ENCODE measurements at places on chromosomes 7 and 10.

- no peak overlapping the region for H3K27ac ChIP-seq
- no peaks in the 10 kb centered on the region for H3K36me3 ChIP-seq
- no peak for DNase-seq
Observed at GRCh38 chr10:71421075-71421434, 24.3 kb downstream of the CDH23 start.

DNA sequence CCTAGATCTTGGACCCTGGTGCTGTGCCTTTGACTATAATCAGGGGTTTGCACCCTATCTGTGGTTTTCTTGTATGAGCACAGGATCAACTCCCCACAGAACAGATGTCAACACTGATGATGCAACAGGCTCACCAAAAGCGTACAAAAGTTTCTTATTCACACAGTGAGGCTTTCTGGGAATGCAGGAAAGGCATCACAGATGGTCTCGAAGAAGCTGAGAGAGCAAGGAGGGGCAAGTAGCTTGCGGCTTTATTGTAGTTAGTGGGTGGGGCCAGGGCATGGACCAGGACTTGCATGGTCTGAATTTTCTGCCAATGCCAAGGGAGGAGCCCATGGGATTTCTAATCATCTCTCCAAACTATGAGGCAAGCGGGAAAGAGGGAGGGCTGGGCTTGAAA lies 46.2 kb downstream of the SEC61G start:
- H3K27me3 ChIP-seq: no peaks in the 10 kb centered on the region
- H3K36me3 ChIP-seq: no peaks in the 10 kb centered on the region
- H3K4me3 ChIP-seq: no peak overlapping the region
- DNase-seq: no peak
- peaks cover 3% of the 10 kb centered on the region for H3K4me1 ChIP-seq

DNA sequence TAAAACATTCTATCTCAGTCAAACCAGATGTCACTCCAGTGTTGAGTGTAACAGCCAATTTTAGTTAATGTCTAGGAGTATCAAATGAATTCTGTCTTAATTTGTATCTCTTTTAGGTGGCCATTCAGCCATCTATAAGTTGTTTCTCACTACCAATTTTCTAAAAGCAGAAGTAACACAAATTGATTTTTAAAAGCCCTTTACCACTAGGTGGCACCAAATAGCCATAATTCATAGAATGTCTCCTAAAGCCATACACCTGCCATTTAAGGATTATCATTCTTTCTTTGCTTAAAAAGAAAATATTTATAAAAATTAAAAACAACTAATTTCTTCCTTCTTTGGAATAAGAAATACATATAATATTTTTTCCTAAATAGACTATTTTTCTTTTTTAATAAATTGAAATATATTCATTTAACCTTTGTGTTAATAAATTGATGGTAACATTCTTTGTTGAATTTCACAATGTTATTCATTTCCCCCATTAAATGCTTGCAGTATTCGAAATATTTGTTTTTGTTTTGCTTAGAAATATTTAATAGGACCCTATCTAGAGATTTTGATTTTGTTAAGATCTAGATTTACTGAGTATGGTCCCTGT lies 107.8 kb upstream of the PPP1R3A start:
- H3K4me3 ChIP-seq: no peak overlapping the region
- H3K36me3 ChIP-seq: no peaks in the 10 kb centered on the region

GRCh38 chr10:86349474-86349873 lies 17.1 kb downstream of the GRID1 start:
- no peak overlapping the region for H3K27ac ChIP-seq
- H3K36me3 ChIP-seq: no peaks in the 10 kb centered on the region
- no peaks in the 10 kb centered on the region for H3K27me3 ChIP-seq

- no peaks in the 10 kb centered on the region for H3K27me3 ChIP-seq
- H3K4me1 ChIP-seq: no peaks in the 10 kb centered on the region
- no peak for DNase-seq
- no peak overlapping the region for H3K27ac ChIP-seq
- H3K4me3 ChIP-seq: no peak overlapping the region
Observed at GRCh38 chr10:97991871-97992270, 38.5 kb downstream of the CRTAC1 start.

GRCh38 chr10:71401056-71401455 lies 4.3 kb downstream of the CDH23 start:
- peaks cover 75% of the 10 kb centered on the region for H3K27me3 ChIP-seq
- H3K36me3 ChIP-seq: no peaks in the 10 kb centered on the region
- no peak for DNase-seq
- no peaks in the 10 kb centered on the region for H3K4me1 ChIP-seq

- no peak overlapping the region for H3K4me3 ChIP-seq
- no peaks in the 10 kb centered on the region for H3K36me3 ChIP-seq
- no peak overlapping the region for H3K27ac ChIP-seq
- no peak for DNase-seq
- H3K27me3 ChIP-seq: no peaks in the 10 kb centered on the region
Observed at GRCh38 chr7:28570113-28570969, 158.0 kb downstream of the CREB5 start.

- peak overlapping the region; percentile 96 for H3K27ac ChIP-seq
- no peaks in the 10 kb centered on the region for H3K36me3 ChIP-seq
- no peak overlapping the region for H3K4me3 ChIP-seq
- peaks cover 75% of the 10 kb centered on the region for H3K4me1 ChIP-seq
Observed at GRCh38 chr10:123399276-123399839, 245.2 kb downstream of the BUB3 start.

- no peak for DNase-seq
- peak overlapping the region; percentile 84 for H3K27ac ChIP-seq
- H3K4me1 ChIP-seq: peaks cover 44% of the 10 kb centered on the region
- H3K4me3 ChIP-seq: no peak overlapping the region
- no peaks in the 10 kb centered on the region for H3K27me3 ChIP-seq
- peaks cover 2% of the 10 kb centered on the region for H3K36me3 ChIP-seq
Observed at GRCh38 chr7:5232874-5233273, 42.8 kb downstream of the WIPI2 start.

GRCh38 chr7:36563706-36564327 lies 160.5 kb downstream of the AOAH start:
- no peaks in the 10 kb centered on the region for H3K27me3 ChIP-seq
- H3K4me1 ChIP-seq: peaks cover 17% of the 10 kb centered on the region
- H3K4me3 ChIP-seq: no peak overlapping the region
- peak; percentile 63 for DNase-seq
- peak overlapping the region; percentile 67 for H3K27ac ChIP-seq

- no peaks in the 10 kb centered on the region for H3K27me3 ChIP-seq
- no peaks in the 10 kb centered on the region for H3K36me3 ChIP-seq
- no peaks in the 10 kb centered on the region for H3K4me1 ChIP-seq
- H3K27ac ChIP-seq: no peak overlapping the region
Observed at GRCh38 chr7:74599244-74599643, 58.3 kb upstream of the GTF2I start.

GRCh38 chr7:102275123-102275703 lies 11.5 kb upstream of the SH2B2 start:
- no peak for DNase-seq
- peaks cover 20% of the 10 kb centered on the region for H3K4me1 ChIP-seq
- H3K4me3 ChIP-seq: no peak overlapping the region
- no peaks in the 10 kb centered on the region for H3K27me3 ChIP-seq

GRCh38 chr7:30595436-30596013 lies 847 bp downstream of the GARS1 start:
- H3K4me1 ChIP-seq: peaks cover 9% of the 10 kb centered on the region
- H3K4me3 ChIP-seq: peak overlapping the region; percentile 70
- peak; percentile 12 for DNase-seq
- H3K36me3 ChIP-seq: 0 out of 2 replicates have a peak, but pooled peaks cover 5% of the 10 kb centered on the region

DNA sequence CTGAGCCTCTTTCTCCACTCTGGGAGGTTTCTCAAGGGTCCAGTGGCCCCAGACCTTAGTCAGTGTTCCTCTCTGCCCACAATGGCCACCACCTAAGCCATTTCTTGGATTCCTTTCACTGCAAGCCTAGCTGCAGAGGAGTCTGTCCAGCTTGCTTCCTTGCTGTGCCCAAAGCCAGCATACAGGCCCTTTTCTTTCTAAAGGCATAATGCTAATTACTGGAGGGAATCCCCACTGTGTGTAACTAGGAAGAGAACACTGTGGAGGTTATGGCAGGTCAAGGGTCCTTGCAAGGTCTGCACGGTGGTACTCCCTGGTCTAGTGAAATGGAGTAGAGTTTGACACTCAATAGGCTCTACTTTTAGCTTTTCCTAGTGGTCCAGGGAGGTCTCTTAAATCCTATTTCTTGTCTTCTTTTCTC lies 70.4 kb upstream of the CC2D2B start:
- H3K36me3 ChIP-seq: no peaks in the 10 kb centered on the region
- no peaks in the 10 kb centered on the region for H3K4me1 ChIP-seq
- H3K27me3 ChIP-seq: no peaks in the 10 kb centered on the region
- no peak overlapping the region for H3K4me3 ChIP-seq
- no peak for DNase-seq
- H3K27ac ChIP-seq: no peak overlapping the region

DNA sequence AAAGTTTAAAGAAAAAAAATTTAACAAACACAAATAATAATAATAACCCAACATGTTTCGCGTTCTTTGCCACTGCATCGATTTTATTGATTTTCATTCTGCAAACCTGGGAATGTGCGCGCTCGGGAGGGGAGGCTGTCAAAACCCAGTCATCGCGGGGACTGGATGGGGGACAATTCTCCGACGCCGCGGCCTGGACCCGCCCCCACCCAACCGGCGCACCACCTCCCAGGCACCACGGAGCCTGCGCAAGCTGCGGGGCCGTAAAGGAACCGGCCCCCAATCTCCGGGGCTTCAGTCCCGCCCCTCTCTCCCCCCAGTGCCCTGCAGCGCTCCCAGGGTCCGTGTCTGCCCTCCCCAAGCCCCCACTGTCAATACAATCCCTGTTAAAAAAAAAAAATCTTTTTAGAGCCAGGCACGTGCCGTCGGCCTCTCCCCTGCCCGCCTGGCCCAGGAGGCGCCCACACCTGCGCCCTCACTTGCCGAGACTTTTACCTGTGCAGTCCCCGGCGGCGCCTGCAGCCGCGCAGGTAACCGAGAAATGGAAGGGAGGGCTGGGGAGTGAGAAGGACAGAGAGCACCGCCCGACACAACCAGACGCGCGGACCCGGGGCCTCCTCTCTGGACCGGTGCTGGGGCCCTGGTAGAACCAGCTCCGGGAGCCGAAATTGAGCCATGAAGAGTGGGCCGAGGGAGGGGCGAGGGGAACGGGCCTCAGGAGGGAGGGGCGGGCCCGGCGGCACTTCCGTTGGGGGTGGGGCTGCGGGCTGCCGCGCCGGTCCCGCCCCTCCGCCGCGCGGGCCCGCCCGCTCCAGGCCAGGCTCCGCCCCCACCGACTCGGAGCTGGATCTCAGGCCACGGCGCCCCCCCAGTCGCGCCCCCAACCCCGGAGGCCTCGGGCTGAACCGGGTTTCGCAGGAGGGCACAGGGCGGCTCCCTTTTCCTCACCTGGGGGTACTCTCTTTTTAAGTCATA lies 7.6 kb upstream of the ZNF503 start:
- H3K27me3 ChIP-seq: no peaks in the 10 kb centered on the region
- no peaks in the 10 kb centered on the region for H3K4me1 ChIP-seq
- no peaks in the 10 kb centered on the region for H3K36me3 ChIP-seq
- H3K4me3 ChIP-seq: peak overlapping the region; percentile 83
- peak overlapping the region; percentile 56 for H3K27ac ChIP-seq
- DNase-seq: peak; percentile 73

GRCh38 chr7:47804767-47805545 lies 143.3 kb downstream of the PKD1L1 start:
- H3K27ac ChIP-seq: no peak overlapping the region
- H3K4me3 ChIP-seq: no peak overlapping the region
- no peaks in the 10 kb centered on the region for H3K27me3 ChIP-seq
- no peaks in the 10 kb centered on the region for H3K36me3 ChIP-seq
- no peak for DNase-seq

DNA sequence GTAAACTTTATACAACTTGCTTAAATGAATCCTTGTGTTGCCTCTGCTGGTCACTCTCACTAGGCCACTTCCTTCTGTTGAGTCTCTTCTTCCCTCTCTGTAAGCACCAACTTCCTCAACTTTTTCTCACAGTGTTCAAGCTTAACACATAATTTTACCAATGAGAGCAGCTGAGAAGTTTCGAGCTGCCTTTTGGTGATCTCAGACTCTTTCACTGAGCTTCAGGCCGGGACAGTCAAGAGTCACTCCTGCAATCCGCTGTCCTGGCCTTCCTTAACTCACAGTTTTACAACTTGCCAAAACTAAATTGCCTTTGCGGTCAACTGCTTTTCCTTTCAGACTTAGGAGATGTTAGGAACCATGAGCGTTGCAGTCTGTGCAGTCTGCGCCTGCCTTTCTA lies 47.4 kb downstream of the PRPF18 start:
- no peaks in the 10 kb centered on the region for H3K27me3 ChIP-seq
- H3K27ac ChIP-seq: no peak overlapping the region
- no peak for DNase-seq
- no peaks in the 10 kb centered on the region for H3K36me3 ChIP-seq

DNA sequence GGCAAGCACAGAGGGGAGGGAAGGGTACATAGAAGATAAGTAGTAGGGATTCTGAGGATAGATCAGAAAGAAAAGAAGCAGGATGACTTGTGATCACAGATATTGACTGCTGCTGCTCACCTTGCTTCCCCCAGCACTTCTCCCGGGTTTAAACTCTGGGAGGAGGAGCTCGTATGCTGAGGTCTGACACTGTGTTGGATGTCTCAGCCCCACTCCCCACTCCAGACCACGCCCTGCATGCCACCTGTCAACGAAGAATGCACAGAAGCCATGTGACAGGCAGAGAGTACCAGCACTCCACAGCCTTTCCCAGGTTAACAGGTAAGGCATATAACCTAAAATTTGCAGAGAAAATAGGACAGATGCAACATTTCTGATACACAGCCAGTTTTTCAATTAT lies 388.9 kb downstream of the TNS3 start:
- no peaks in the 10 kb centered on the region for H3K27me3 ChIP-seq
- DNase-seq: no peak
- no peaks in the 10 kb centered on the region for H3K36me3 ChIP-seq
- no peak overlapping the region for H3K4me3 ChIP-seq
- no peak overlapping the region for H3K27ac ChIP-seq

DNA sequence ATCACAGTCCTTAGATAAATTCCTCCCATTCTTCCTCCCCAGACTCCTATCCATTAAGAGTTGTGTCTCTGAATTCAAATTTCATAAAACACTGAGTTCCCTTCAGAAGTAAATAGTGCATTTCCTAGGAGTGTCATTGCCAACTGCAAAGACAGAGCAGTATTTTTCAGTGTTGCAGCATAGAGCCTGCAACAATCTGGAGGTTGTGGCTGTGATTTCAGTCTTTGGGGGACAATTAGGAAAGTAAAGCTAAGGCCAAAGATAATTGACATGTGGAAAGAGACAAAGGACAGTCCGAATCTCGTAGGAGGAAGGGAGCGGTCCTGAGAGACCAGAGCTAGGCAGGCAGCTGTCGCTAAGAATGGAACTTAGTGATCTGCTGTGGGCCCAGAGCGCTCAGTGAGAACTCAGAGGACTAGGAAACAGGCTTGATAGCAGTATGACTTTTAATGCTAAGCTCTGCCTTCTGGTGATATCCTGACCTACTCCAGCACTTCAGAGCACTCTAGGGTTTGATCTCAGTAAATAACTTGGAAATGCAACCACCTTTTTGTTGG lies 46.2 kb downstream of the PRPF18 start:
- H3K4me3 ChIP-seq: no peak overlapping the region
- no peaks in the 10 kb centered on the region for H3K4me1 ChIP-seq
- H3K27me3 ChIP-seq: no peaks in the 10 kb centered on the region
- H3K36me3 ChIP-seq: no peaks in the 10 kb centered on the region

- H3K4me1 ChIP-seq: no peaks in the 10 kb centered on the region
- 0 out of 2 replicates have a peak, but pooled peaks cover 4% of the 10 kb centered on the region for H3K27me3 ChIP-seq
- DNase-seq: no peak
- no peak overlapping the region for H3K27ac ChIP-seq
- H3K4me3 ChIP-seq: no peak overlapping the region
- H3K36me3 ChIP-seq: no peaks in the 10 kb centered on the region
Observed at GRCh38 chr7:127064-127598, 65.2 kb upstream of the FAM20C start.

- no peak overlapping the region for H3K4me3 ChIP-seq
- no peak for DNase-seq
- no peaks in the 10 kb centered on the region for H3K4me1 ChIP-seq
- H3K27ac ChIP-seq: no peak overlapping the region
- H3K27me3 ChIP-seq: no peaks in the 10 kb centered on the region
Observed at GRCh38 chr7:41047789-41048191, 655.1 kb downstream of the INHBA start.

Data from MM.1S (cell line).